Activated CD4-positive, alpha-beta T cell treated with anti-CD3 and anti-CD28 coated beads for 36 hours (primary cell): ENCODE measurements at places on chromosomes 1 and 21.

GRCh38 chr1:116808848-116809508, 54.7 kb downstream of the CD2 start:
- DNase-seq: no peak

GRCh38 chr1:163876546-163876945, 554.8 kb downstream of the NUF2 start:
- DNase-seq: no peak

GRCh38 chr21:42654913-42655795, 1.7 kb downstream of the PDE9A start:
- DNase-seq: peak; percentile 46

- no peak for DNase-seq
Measured at GRCh38 chr1:5151511-5151910, 497.1 kb downstream of the AJAP1 start.

GRCh38 chr1:5692664-5693063, 299.6 kb downstream of the NPHP4 start:
- no peak for DNase-seq

- no peak for DNase-seq
Measured at GRCh38 chr1:156060937-156061636, at the start of gene RAB25. Gene RAB25 (plus strand): TSS chr1:156061160. CDS start chr1:156061401, 241 bp downstream.
